ENCODE measurements at places on chromosomes 5 and 9.

DNA sequence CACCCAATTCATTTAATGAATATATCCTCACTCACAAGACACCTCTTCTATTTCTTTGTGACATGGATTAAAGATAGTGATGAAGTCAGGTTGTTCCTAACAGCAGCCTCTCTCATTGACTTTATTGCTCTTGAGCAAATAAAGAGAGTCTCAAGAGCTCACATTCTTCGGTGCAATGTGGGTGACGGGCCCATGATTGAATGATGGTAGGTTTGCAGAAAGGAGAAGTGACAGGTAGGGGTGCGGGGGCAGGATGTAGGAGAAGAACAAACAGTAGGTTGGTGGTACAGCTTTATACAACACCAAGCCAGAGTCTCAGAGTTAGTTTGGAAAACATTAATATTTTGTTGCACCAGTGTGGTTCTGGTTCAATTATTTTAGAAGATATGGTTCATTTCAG, 122.2 kb downstream of the SLIT3 start:
- no peak for DNase-seq

DNA sequence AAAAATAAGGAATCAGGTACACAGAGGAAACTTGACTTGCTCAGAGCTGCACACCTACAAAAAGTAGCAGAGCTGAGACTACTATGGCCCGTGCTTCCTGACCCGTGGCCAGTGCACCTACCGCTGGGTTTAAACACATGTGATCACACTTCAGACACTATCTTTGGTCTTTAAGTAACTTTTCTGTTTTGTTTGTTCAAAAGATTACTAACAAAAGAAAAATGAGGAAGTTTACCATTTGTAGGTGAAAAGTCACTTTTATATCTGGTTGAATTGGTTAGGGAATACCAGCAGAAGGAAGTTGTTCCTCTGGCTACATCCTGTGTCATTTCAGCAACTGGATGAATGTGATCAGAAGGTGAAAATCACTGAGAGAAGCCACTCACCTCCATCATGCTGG, 6.5 kb upstream of the SYK start:
- no peak for DNase-seq

DNA sequence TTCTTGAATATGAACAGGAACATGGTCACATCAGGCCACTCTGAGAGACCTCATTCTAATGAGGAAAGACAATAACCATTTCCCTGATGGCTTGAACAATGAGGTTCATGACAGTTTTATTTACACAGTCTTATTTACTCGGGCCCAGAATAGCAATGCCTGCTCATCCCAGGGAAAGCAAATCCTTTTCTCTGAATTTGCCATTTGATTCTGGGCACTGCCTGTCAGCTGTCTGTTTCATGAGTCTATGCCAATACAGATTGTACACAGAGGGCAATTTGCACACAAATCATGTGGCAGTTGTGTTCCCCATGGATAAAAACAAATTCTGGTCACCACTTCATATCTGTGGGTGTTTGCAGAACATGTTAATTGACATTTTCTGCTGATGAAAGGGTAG, 492.5 kb downstream of the ACTL7B start:
- DNase-seq, result no peak

- DNase-seq, result no peak
These were observed 78.0 kb downstream of the GNAQ start for GRCh38 chr9:77953590-77953989.

GRCh38 chr9:3277200-3277599, 248.6 kb downstream of the RFX3 start:
- DNase-seq, result no peak

DNA sequence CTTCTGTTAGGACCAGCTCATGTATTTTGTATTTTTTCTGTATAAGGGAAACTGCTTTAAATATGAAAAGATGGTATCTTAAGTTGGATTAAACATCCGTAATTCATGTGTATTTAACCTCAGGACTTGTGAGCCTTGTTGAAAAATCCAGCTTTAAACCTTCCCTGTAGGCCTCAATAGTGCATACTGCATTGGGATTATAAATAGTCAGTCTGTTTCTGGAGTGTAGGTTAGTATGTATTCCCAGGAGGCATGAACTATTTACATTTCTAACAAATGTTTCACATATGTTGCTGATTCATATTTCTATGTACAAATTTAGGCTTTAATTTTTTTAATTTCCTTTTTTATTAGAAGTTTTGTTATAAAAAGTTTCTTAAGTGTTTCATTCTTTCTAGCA, 137.9 kb upstream of the GRHPR start:
- no peak for DNase-seq

DNA sequence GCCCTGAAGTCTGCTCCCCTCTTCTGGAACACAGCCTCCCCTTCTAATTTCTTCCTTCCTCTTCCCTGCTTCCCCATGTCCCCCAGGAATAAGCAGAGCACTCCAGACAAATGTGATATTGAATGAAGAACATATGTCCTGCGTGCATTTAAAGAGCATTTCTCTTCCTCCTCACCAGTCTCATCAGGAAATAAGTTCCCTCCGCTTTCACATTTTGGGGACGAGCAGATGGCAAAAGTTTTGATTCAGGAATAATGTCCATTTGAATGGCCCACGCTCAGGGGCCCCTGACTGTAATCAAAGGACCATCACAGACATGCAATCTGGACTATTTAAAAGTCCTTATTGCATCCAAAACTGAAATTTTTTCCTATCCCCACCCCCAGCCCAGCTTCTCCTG, 316.1 kb downstream of the CDK5RAP2 start:
- DNase-seq, result no peak
